ENCODE measurements at places on chromosomes 12 and 14.

GRCh38 chr12:131900397-131900796 is 6.0 kb downstream of the ULK1 start:
- no peak for DNase-seq
- peak overlapping the region; percentile 8 for H3K27ac ChIP-seq
- H3K4me1 ChIP-seq = peaks cover 19% of the 10 kb centered on the region
- H3K27me3 ChIP-seq = no peaks in the 10 kb centered on the region

DNA sequence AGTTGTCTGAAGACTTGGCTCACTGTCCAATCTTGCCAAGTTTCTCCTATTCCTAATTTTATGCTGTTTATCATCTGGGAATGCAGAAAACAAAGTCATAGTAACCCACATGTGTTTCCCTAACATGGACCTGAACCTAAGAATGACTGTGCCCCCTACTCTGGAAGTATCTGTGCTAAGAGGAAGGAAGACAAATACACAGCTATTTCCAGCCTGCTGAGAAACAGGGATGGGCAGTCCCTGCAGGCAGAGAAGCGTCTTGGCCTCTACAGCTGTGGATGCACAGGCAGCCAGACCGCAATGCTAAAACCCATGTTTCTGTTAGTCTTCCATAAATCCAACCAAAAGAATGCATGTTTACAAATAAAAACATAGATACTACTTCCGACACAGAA is 56.2 kb downstream of the DUSP16 start:
- no peaks in the 10 kb centered on the region for H3K27me3 ChIP-seq
- no peaks in the 10 kb centered on the region for H3K36me3 ChIP-seq
- H3K4me1 ChIP-seq = peaks cover 9% of the 10 kb centered on the region
- H3K4me3 ChIP-seq = no peak overlapping the region
- DNase-seq = no peak

- H3K4me3 ChIP-seq = no peak overlapping the region
- H3K4me1 ChIP-seq = peaks cover 2% of the 10 kb centered on the region
- H3K36me3 ChIP-seq = no peaks in the 10 kb centered on the region
- H3K27ac ChIP-seq = no peak overlapping the region
- H3K27me3 ChIP-seq = no peaks in the 10 kb centered on the region
These were observed 454.9 kb downstream of the LRIG3 start for GRCh38 chr12:58465418-58465817.

GRCh38 chr12:83313827-83314226 is 627.1 kb downstream of the TMTC2 start:
- H3K4me3 ChIP-seq = no peak overlapping the region
- no peak for DNase-seq
- H3K4me1 ChIP-seq = no peaks in the 10 kb centered on the region
- no peaks in the 10 kb centered on the region for H3K27me3 ChIP-seq
- no peak overlapping the region for H3K27ac ChIP-seq

DNA sequence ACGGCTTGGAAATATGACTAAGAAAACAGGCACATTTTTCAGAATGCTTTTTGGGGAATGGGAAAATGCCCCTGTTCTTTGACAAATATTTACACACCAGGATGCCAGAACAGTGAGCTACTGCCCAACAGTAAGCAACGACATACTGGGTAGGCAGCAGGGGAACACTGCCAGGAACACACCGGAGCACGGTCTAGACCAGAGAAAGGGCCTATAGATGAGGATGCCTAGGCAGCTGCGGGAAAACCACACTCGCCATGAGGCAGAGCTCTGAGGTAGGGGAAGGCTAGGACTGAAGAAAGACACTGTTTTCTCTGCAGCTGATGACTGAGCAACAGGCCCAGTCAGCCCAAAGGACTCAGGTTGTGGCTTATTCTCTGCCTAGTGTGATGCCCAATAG is 45.9 kb upstream of the COL2A1 start:
- no peak overlapping the region for H3K4me3 ChIP-seq
- H3K27ac ChIP-seq = no peak overlapping the region
- no peak for DNase-seq
- H3K4me1 ChIP-seq = no peaks in the 10 kb centered on the region
- H3K27me3 ChIP-seq = no peaks in the 10 kb centered on the region

- no peak for DNase-seq
- H3K4me3 ChIP-seq = peak overlapping the region; percentile 82
- H3K4me1 ChIP-seq = peaks cover 52% of the 10 kb centered on the region
These were observed 521 bp upstream of the PCED1B start for GRCh38 chr12:47078733-47079467.

GRCh38 chr14:68622856-68623255 is 170.0 kb downstream of the ZFP36L1 start:
- H3K4me3 ChIP-seq = no peak overlapping the region
- H3K27ac ChIP-seq = no peak overlapping the region
- H3K36me3 ChIP-seq = no peaks in the 10 kb centered on the region
- H3K4me1 ChIP-seq = no peaks in the 10 kb centered on the region
- DNase-seq = no peak

DNA sequence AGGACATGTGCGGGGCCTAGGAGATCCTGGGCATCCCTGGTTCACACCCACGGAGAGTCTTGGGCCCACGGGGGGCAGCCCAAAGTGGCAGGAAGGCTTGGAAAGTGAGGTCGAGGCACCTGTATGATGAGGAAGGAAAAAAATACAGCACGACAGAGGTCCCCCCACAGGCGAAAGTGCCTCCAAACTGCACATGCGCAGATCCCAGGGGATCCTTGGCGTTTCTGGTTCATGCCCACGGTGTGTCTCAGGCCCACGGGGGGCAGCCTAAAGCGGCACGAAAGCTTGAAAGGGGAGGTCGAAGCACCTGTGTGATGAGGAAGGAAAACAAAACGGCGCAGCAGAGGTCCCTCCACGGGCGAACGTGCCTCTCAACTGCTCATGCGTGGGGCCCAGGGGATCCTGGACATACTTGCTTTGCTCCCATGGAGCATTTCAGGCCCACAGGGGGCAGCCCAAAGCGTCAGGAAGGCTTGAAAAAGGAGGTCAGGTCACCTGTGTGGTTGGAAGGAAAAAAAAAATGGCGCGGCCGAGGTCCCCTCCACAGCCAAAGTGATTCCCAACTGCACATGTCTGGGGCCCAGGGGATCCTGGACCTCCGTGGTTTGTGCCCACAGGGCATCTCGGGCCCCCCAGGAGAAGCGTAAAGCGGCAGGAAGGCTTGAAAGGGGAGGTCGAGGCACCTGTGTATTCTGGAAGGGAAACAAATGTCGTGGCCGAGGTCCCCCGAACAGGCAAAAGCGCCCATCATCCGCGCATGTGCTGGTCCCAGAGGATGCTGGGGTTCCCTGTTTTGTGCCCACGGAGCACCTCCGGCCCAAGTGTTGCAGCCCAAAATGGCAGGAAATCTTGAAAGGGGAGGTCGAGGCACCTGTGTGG is 582.6 kb downstream of the ALG10 start:
- H3K4me3 ChIP-seq = no peak overlapping the region
- no peaks in the 10 kb centered on the region for H3K27me3 ChIP-seq
- H3K36me3 ChIP-seq = no peaks in the 10 kb centered on the region
- no peak overlapping the region for H3K27ac ChIP-seq
- no peaks in the 10 kb centered on the region for H3K4me1 ChIP-seq
- DNase-seq = peak; percentile 29

GRCh38 chr12:32671930-32672780 is 6.9 kb upstream of the DNM1L start:
- H3K27me3 ChIP-seq = no peaks in the 10 kb centered on the region
- H3K4me3 ChIP-seq = no peak overlapping the region
- no peak for DNase-seq
- H3K36me3 ChIP-seq = no peaks in the 10 kb centered on the region
- H3K4me1 ChIP-seq = no peaks in the 10 kb centered on the region
- no peak overlapping the region for H3K27ac ChIP-seq

GRCh38 chr14:41872931-41873685 is 266.4 kb downstream of the LRFN5 start:
- DNase-seq = no peak
- no peaks in the 10 kb centered on the region for H3K36me3 ChIP-seq
- no peak overlapping the region for H3K27ac ChIP-seq
- peaks cover 5% of the 10 kb centered on the region for H3K27me3 ChIP-seq
- no peaks in the 10 kb centered on the region for H3K4me1 ChIP-seq
- H3K4me3 ChIP-seq = no peak overlapping the region

GRCh38 chr12:5716201-5716600 is 228.9 kb downstream of the ANO2 start:
- no peaks in the 10 kb centered on the region for H3K27me3 ChIP-seq
- no peaks in the 10 kb centered on the region for H3K36me3 ChIP-seq
- H3K4me3 ChIP-seq = no peak overlapping the region
- H3K4me1 ChIP-seq = no peaks in the 10 kb centered on the region
- no peak for DNase-seq

DNA sequence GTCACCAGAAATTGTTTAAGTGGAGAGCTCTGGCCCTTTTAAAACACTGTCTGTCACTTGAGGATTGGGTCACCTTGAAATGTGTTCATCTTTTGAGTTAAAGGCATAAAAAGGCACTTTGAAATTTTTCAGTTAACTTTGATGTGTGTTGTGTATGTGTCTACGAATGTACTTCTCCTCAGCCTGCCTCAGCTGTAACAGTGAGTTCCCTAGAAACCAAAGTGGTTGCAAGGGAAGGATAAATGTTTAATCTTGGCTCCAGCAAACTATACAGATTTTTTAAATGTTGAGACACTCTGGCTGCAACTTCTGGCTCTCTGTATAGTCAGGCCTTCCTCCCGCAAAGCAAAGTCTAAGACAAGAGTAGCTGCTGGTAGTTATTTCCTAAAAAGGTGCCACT is 8.3 kb downstream of the DERA start:
- no peak overlapping the region for H3K4me3 ChIP-seq
- H3K36me3 ChIP-seq = no peaks in the 10 kb centered on the region
- H3K4me1 ChIP-seq = no peaks in the 10 kb centered on the region
- no peaks in the 10 kb centered on the region for H3K27me3 ChIP-seq

DNA sequence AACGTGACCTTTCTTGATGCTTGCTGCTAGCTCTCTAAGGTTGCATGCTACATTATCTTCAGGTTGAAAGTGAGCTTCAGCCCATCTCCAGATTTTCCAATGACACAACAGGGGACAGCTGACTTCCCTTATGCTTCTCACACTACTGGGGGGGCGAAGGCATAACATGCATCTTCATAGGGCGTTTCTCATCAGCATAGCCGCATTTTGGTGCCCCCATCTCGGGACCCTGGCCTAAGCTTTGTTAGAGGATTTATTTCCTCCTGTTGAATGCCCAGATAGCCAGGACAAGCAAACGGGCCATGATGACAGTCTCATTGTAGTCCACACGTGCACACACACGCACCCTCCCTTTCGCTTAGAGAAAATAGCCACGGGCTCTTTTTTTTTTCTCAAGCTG is 30.7 kb downstream of the SSPN start:
- no peak overlapping the region for H3K27ac ChIP-seq
- H3K36me3 ChIP-seq = no peaks in the 10 kb centered on the region
- no peaks in the 10 kb centered on the region for H3K4me1 ChIP-seq
- no peak overlapping the region for H3K4me3 ChIP-seq
- no peak for DNase-seq

DNA sequence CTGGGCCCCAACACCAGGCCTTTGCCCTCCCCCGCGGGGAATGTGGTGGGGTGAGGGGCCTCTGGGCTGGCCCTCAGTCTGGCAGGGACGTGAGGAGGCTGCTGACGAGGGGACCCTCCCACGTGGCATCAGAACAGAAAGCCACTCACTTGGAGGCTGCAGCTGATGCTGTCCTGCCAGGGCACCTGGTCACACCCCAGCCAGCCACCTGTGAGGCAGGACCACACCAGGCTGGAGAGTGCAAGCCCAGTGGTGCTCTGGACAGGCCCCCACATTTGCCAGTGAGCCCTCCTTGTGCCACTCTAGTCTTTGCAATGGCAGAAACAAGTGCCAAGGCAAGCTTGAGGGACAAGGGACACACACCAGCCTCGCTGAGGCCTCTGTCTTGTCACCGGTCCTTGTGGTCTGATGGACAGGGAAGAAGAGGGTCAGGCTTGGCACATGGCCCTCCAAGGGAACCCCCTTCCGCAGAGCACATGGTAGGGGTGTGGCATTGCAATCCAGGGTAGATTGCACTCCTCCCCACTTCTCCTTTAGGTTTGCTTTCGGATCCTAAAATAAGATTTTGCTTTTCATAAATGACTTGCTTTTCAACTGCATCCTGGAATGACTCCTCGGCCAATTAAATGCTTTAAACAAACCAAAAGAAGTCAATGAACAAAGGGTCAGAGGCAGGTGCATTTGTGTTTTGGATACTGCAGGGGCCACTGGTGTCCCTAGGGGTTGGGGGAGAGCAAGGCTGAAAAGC is 53.7 kb downstream of the CCDC88C start:
- peaks cover 7% of the 10 kb centered on the region for H3K36me3 ChIP-seq
- no peak overlapping the region for H3K27ac ChIP-seq
- no peaks in the 10 kb centered on the region for H3K27me3 ChIP-seq
- H3K4me1 ChIP-seq = peaks cover 50% of the 10 kb centered on the region
- H3K4me3 ChIP-seq = no peak overlapping the region
- no peak for DNase-seq

- H3K27ac ChIP-seq = no peak overlapping the region
- H3K36me3 ChIP-seq = peaks cover 83% of the 10 kb centered on the region
- DNase-seq = no peak
- H3K4me1 ChIP-seq = no peaks in the 10 kb centered on the region
These were observed 28.8 kb downstream of the CCNK start for GRCh38 chr14:99509871-99510555.

- peaks cover 34% of the 10 kb centered on the region for H3K36me3 ChIP-seq
- H3K27me3 ChIP-seq = no peaks in the 10 kb centered on the region
- peaks cover 13% of the 10 kb centered on the region for H3K4me1 ChIP-seq
- H3K4me3 ChIP-seq = no peak overlapping the region
- no peak for DNase-seq
- H3K27ac ChIP-seq = no peak overlapping the region
These were observed 2.5 kb downstream of the C14orf119 start for GRCh38 chr14:23097786-23098185.
